Immature natural killer cell (primary cell): ENCODE measurements at places on chromosomes 2 and 18. TPM values are rescaled to one million over a fixed set of nuclear protein-coding genes. Genes with fewer than 3 reads are reported as not detected.

DIPK1C gene
- polyA plus RNA-seq: not detected

CASP10 gene
- 19.8 TPM for polyA plus RNA-seq

CNDP1 gene
- not detected for polyA plus RNA-seq

ZNF396 gene
- polyA plus RNA-seq: 1.0 TPM

IDH1 gene
- 10.7 TPM for polyA plus RNA-seq

PDK1 gene
- 14.4 TPM for polyA plus RNA-seq

SLC23A3 gene
- polyA plus RNA-seq: not detected

CPO gene
- not detected for polyA plus RNA-seq

GALNT14 gene
- polyA plus RNA-seq: not detected

ACTR1B gene
- 17.3 TPM for polyA plus RNA-seq

MOGAT1 gene
- polyA plus RNA-seq: not detected
